ENCODE measurements at places on chromosomes 11 and 22.

DNA sequence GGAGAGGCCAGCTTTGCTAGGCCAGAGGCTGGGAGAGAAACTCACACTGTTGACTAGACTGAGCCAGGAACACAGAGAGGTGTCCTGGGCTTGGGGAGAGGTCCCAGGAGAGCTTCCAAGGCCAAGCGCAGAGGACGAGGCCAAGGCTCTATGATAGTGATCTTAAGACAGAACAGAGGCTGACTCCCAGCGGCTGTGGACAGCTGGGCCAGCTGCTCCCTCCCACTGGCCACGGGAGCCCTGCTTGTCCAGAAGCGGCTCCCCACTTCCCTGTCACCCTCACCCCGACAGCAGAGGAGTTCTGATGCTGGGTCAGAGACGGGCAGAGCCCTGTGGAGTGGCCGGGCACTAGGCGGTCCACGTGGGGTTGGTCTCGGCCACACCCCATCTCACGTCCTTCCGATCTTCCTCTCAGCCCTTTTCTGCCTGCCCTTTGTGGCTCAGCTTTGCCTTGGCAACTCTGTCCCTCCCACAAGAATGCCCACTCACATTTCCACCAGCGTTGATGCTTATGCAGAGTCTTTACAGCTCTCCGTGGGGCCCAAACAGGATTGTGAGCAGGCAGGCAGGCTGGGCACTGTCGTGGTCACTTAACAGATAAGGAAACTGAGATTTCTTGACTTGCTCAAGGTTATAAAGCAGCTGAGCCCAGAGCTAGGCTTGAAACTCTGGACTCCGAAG is 68.2 kb downstream of the FBXO7 start:
- DNase-seq: no peak

DNA sequence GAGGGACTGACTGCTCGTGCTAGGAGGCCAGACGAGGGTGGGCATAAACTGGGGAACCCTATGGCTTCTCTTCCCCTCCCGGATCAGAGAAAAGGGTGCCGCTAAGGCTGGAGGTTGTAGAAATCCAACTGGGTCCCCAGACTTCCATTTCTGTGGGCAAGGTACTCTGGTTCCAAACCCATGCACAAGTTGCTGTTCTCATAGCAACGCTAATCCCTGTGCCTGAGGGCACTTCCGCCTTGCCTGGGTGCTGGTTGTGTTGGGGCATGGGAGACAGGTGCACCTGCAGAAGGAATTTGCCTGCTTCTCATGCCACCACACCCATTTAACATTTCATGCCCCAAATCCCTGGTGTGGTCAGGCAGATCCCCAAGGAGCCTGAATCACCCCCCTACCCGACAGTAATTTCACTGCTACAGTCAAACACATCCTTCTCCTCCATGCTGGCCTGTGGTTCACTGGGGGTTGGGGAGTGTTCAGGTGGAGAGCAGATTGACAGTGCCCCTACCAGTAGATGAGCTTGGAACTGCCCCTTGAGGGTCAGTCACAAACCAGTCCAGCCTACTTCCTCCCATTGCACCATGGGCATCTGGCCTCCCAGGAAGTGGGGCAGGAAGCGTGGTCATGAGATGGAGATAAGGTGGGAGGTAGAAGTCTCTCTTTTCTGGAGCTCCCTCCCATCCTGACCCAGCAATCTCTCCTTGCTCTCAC is 1.2 kb downstream of the C2CD2L start:
- peak; percentile 95 for DNase-seq

- peak; percentile 25 for DNase-seq
Measured at GRCh38 chr11:70601861-70602538, 203.7 kb downstream of the CTTN start.

- DNase-seq: no peak
Measured at GRCh38 chr11:2237457-2238238, 32.7 kb downstream of the ASCL2 start.

GRCh38 chr11:109435121-109435742 is 13.2 kb downstream of the C11orf87 start:
- no peak for DNase-seq

- no peak for DNase-seq
Measured at GRCh38 chr22:20563941-20564371, 56.5 kb downstream of the MED15 start.

- no peak for DNase-seq
Measured at GRCh38 chr22:42683578-42684283, 34.5 kb upstream of the CYB5R3 start.

DNA sequence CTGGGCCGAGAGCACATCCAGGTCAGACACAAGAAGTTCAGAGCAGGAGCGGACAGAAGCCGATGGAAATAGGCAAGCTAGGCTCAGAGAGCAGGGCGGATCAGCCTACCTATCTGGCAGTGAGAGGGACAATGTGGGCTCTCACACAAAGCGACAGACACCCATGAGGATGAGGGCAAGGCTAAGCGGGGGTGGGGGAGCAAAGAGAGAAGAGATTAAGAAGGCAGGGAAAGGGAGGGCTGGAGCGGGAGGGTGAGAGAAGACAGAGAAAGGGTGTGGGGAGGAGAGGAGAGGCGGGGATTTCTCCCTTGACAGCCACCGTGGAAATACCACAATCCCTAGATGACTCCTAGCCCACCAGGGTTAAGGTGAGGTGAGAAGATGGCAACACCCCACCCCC is 57.9 kb downstream of the BUD13 start:
- no peak for DNase-seq

GRCh38 chr22:21796863-21797262 is 61.3 kb upstream of the YPEL1 start:
- no peak for DNase-seq

DNA sequence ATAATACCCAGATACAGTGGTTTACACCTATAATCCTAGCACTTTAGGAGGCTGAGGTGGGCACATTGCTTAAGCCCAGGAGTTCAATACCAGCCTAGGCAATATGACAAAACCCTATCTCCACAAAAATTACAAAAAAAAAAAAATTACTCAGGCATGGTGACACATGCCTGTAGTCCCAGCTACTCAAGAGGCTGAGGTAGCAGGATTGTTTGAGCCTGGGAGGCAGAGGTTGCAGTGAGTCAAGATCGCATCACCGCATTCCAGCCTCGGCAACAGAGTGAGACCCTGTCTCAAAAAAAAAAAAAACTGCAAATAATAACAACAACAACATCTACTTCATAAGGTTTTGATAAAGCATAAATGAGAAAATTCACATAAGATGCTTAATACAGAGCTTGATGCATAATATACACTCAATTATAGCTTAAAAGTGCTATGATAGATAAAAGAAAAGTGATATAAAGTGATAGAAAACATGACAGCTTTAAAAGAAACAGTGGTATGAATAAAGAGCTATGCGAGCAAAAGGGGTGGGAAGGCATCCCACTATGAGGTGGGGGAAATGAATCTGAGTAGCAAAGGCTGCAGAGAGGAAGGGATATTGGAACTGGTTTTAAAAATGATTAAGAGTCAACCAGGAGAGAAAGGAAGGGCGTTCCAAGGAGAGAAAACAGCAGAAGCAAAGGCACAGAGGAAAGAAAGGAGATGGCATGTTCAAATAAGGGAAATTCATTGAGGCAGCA is 197.6 kb downstream of the KIF18A start:
- no peak for DNase-seq

DNA sequence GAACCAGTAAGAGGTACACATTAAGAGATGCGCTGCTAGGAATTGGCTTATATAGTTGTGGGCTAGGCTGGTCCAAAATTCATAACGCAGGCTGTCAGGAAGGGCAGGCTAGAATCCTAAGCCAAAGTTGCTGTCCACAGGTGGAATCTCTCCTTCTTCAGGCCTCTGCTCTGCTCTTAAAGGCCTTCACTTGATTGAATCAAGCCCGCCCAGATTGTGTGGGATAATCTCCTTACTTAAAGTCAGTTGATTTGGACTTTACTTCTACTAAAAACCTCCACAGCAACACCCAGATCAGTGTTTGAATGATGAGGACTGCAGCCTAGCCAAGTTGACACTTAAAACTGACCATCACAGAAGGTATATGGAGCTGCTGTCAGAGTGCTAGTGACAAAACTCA is 68.8 kb downstream of the LRRC32 start:
- DNase-seq: no peak

DNA sequence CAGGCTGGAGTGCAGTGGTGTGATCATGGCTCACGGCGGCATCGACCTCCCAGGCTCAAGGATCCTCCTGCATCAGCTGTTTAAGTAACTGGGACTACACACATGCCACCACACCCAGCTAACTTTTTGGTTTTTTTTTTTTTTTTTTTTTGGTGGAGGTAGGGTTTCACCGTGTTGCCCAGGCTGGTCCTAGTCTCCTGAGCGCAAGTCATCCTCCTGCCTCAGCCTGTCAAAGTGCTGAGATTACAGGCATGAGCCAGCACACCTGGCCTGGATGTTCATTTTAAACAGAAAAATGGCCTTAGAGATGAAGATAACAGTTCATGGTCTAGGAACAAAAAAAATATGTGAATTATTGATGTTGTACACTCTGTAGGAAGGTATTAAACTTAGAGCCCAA is 13.6 kb upstream of the SLC25A18 start:
- no peak for DNase-seq

- no peak for DNase-seq
Measured at GRCh38 chr22:42863349-42863961, 6.4 kb upstream of the ARFGAP3 start.

DNA sequence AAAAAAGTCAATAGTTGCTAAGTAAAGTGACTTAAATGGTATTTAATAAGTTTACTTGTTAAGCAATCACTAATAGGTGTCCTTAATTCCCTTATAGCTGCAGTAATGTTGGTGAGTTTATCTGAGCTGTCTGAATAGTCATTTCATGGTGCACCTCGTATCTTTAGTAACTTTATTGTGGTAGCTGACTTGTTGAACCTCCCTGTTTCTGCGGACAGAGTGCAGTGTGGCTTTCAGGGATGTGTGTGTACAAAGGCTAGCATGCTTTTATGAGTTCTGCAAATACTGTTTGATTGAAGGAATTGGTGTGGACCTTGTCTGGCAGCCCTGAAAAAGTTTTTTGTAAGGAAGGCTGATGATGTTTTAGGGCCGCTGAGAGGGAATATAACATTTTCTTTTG is 2.6 kb downstream of the ZNRF3 start:
- no peak for DNase-seq

DNA sequence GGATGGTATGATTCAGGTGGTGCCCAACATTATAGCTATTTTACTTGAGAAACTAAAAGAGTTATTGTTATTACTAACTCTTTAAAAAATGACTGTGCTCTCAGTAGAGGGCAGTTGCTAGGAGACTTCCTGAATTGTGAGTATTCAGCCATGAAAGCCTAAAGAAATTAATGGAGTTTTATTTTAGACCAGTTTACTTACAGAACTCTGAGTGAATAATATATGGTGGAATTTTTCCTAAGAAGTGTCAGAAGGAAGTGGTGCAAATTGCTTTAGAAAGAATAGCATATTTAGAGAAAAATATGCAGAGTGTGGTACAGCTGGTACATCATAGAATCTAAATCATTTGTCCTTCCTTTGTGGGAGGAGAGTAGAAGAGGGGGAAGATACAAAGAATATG is 689.9 kb upstream of the CCDC90B start:
- DNase-seq: no peak

DNA sequence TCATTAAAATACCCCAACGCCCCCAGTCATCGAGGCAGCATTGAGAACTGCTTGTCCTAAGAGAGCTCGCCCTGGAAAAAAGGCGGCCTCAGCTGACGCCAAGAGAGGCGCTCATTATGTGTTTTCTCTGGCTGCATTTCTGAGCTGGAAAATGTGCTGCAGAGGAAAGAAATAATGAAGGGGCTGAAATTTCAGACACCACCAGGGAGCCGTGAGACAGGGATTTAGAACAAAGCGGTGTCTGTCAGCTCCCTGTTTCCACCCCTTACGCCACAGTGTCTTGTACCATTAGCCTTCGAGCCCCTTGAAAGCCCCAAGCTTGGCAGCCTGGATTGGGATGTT is 14.4 kb downstream of the USH1C start:
- DNase-seq: no peak

GRCh38 chr11:71255323-71255722 is 2.9 kb upstream of the SHANK2 start:
- DNase-seq: no peak

DNA sequence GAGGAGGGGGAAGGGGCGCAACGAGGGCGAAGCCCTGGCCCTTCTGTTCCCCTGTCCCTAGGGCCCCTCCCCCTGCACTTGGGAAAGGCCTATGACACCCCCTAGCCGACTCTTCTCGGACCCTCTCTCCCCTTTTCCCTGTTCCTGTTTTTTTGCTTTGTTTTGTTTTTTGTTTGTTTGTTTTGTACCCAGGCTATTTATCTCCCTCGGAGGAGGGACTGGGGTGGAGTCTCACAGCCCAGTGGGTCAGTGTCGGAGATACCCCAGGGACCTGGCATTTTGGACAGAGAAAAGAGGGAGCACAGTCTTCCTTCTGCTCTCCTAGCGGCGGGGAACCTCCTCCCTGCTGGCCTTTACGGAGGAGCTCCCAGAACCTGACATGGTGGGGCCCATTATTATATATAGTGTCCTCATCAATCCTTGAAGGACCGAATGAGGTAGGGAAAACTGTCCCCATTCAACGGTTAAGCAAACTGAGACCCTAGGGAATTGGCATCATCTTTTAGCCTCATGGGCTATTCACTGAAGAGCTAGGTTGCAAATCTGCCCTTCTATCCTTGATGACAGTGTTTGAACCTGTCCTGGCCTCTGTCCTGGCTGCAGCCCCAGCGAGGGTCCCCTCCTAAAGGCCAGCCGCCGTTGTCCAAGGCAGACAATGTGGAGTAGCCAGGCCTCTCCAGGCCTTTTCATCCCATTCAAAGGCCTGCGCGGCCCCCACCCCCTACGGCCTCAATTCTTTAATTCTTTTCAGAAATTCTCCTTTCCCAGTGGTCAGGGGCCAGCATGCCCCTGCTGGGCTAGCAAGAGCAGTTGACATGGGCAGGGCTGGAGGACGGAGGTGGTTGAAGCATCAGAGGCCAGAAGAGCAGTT is 911 bp downstream of the EMID1 start:
- no peak for DNase-seq

GRCh38 chr11:61737131-61737530 is 15.3 kb upstream of the MYRF start:
- DNase-seq: no peak

GRCh38 chr22:18975434-18976196 is 39.5 kb upstream of the PRODH start:
- no peak for DNase-seq

DNA sequence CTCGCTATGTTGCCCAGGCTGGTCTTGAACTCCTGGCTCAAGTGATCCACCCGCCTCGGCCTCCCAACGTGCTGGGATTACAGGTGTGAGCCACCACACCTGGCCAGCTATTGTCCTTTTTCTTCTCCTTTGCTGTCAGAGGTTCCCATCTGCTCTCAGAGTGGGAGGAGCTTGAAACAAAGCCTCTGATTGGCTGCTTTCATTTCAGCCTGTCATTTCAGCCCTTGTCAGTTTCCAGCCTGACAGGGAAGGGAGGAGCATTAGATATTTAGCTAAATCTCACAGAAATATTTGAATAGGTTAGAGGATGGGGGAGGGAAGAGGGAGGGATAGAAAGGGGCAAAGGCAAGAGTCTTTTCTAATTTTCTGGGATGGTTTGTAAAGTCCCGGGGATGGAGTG is 8.7 kb downstream of the SLC22A6 start:
- DNase-seq: no peak

Data from NCI-H526 treated with DMSO at 0.1 percent for 48 hours (cell line).